ENCODE measurements at places on chromosomes 5 and 9.

GRCh38 chr5:103569313-103570060 lies 6.9 kb upstream of the NUDT12 start:
- no peak for DNase-seq

DNA sequence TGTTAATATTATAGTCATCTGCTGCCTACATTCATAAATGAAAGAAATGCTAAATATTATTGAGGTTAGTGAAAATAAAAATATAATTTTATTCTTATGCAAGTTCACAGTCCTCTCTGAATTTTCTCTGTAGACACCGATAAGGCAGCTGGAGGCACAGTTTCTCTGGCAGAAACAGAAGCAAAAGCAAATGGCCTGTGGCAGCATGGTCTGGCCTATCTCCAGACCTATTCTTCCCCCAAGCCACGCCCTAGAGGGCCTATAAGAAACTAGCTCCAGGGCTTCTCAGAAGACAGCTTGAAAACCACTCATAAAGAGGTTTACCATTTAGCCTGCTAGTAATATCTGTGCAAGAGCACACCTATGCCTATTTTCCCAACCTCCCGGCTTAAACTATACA lies 28.4 kb downstream of the MRPS27 start:
- no peak for DNase-seq

- no peak for DNase-seq
Measured at GRCh38 chr9:74444369-74444768, 52.8 kb upstream of the RORB start.

- no peak for DNase-seq
Measured at GRCh38 chr5:108212775-108213346, 169.0 kb downstream of the FBXL17 start.

DNA sequence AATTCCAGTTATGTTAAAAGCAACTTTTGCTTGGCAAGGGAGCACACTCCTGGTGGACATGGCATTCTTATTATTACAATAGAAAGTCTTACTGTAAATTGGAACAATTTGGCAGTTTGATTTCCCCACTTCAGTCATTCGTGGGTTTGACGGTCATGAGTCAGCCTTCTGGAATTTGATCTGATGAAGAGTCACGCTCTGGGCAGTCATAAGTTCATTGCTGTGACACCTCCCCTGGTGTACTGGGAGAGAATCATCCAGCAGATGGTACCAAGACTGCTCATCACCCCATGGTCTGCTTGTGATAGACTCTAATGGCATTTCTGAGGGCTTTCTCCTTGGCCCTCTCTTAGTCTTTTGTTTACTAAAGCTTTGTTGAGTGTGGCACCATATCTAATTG lies 53.8 kb downstream of the GLRA1 start:
- DNase-seq: no peak
